ENCODE measurements at places on chromosomes 6 and 20. TPM values are rescaled to one million over a fixed set of nuclear protein-coding genes. Genes with fewer than 3 reads are reported as not detected.

The DOK5 gene
- total RNA-seq, result 0.18 TPM

The PKIB gene
- total RNA-seq, result 1.1 TPM

The ENPP3 gene
- total RNA-seq, result not detected

The ZC2HC1B gene
- total RNA-seq, result not detected

The TSHZ2 gene
- total RNA-seq, result 0.36 TPM

The LTB gene
- 3.7 TPM for total RNA-seq

The LAMA4 gene
- total RNA-seq, result 11.9 TPM

The GPR63 gene
- 0.95 TPM for total RNA-seq

The GMEB2 gene
- 13.1 TPM for total RNA-seq

The MOXD1 gene
- 0.21 TPM for total RNA-seq

The GRM4 gene
- 1.3 TPM for total RNA-seq

The GABRR1 gene
- not detected for total RNA-seq

The SIM1 gene
- total RNA-seq, result not detected

The PAQR8 gene
- 3.6 TPM for total RNA-seq

The FAM162B gene
- not detected for total RNA-seq

The HSD17B8 gene
- total RNA-seq, result 7.4 TPM

The SYNDIG1 gene
- not detected for total RNA-seq

The OR10C1 gene
- not detected for total RNA-seq

The MANEA gene
- total RNA-seq, result 20.1 TPM

The PPP1R14C gene
- not detected for total RNA-seq

The F13A1 gene
- total RNA-seq, result 0.26 TPM

The PPDPF gene
- total RNA-seq, result 241 TPM

The CRISP2 gene
- total RNA-seq, result not detected

The HSPA1L gene
- total RNA-seq, result 2.8 TPM

The GINS1 gene
- 36.0 TPM for total RNA-seq

The AURKA gene
- total RNA-seq, result 115 TPM

The SNRPB2 gene
- total RNA-seq, result 68.5 TPM

The MCCD1 gene
- not detected for total RNA-seq

The SGK1 gene
- 7.5 TPM for total RNA-seq

The COMMD7 gene
- 24.8 TPM for total RNA-seq

The PNPLA1 gene
- total RNA-seq, result not detected

All from Panc1 (cell line).